ENCODE measurements at places on chromosomes 2 and 18. TPM values are rescaled to one million over a fixed set of nuclear protein-coding genes. Genes with fewer than 3 reads are reported as not detected.

CDK5R2 gene
- not detected for total RNA-seq

DNA sequence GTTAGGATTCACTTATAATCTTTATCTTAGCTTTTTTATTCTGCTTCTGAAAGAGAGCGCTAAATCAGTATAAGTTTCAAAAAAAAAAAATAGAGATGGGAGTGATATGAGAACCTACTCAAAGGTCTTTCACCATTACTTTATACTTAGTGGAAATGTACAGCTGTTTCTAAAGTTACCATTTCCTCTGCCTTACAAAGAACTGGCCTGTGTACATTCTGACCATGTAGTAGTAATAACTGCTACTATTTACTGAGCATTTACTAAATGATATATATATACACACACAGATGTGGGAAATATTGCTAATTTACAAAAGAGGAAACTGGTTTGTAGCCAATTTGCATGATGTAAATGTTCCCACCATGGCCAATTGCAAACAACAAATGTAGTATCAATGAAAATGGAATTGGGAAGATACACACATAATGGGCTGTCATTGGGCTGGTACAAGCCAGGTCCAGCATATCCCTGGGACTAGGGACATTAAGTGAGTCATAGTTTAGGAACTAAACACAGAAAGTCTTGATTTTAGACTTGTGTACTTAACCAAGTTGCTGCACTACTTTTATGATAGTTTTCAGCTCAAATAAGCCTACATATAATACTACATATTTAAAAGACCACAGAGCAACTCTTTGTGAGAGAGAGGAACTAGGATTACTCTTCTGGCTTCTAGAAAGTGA is 67.1 kb downstream of the DYNC1I2 start:
- H3K4me1 ChIP-seq = no peaks in the 10 kb centered on the region
- H3K27me3 ChIP-seq = no peaks in the 10 kb centered on the region
- DNase-seq = no peak
- peaks cover 25% of the 10 kb centered on the region for H3K36me3 ChIP-seq

- no peaks in the 10 kb centered on the region for H3K36me3 ChIP-seq
- no peaks in the 10 kb centered on the region for H3K27me3 ChIP-seq
- H3K4me3 ChIP-seq = no peak overlapping the region
These were observed 61.6 kb downstream of the MYT1L start for GRCh38 chr2:2269426-2269825.

DNA sequence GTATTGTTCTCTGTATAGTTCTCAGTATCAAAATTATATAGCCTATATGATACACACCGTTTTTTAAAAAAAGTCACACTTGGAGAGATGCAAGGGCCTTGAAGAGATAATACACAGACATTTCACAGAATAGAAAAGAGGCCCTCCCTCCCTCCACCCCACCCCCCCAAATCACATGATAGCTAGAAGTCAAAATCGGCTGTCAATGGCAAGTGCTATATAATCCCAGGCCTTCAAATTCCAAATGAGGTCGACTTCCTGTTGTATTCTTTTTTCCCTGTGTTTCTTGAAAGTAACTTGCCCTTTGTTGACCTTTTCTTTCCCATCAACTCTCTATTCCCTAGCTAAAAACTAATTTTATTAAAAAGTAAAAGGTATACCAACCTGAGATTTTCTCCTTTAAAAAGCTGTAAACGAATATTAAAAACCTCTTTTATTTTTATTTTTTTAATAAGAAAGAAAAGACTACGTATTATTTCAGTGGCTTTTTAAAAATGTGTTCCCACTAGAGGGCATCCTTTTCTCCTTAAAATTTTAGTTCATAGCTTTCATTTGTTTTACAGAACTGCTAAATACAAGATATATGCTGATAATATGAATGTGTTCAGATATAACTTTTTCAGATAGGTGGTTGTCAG is 46.6 kb downstream of the KCMF1 start:
- no peaks in the 10 kb centered on the region for H3K27me3 ChIP-seq
- H3K36me3 ChIP-seq = no peaks in the 10 kb centered on the region
- H3K27ac ChIP-seq = peak overlapping the region; percentile 4
- no peak for DNase-seq
- no peak overlapping the region for H3K4me3 ChIP-seq

ABCG8 gene
- not detected for total RNA-seq

DNA sequence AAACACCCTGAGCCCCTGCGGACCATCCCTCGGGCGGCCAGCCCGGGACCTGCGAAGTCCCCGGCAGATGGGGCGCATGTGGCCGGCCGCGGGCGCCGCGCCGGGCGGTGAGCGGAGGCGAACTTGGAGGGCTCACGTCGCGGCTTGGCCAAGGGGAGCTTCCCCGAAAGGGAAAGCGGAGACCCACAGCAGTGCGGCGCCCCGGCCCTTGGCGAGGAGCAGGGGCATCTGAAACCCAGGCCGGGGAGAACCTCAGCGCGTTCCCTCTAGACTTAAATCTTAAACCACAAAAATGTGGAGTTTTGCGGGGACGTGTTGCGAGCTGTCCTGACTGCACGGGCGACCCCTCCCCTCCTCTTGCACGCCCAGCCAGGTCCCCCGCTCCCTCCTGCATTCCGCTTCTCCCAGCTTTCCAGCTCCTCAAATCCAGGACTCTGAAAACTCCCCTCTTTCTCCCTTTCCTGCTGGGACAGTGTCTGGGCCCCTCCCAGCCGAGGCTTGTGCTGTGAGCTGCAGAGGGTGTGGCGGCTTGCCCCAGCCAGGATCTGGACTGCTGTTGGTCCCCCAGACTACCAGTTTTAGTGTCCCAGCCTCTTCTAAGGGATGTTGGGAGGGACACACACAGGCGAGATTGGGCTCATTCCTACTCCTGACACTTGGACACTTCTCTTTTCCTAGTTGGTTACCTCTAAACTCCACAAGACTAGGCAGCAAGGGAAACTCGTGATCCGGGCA is 1.3 kb downstream of the FMNL2 start:
- peaks cover 17% of the 10 kb centered on the region for H3K4me1 ChIP-seq
- H3K4me3 ChIP-seq = no peak overlapping the region
- H3K27ac ChIP-seq = no peak overlapping the region
- peaks cover 25% of the 10 kb centered on the region for H3K27me3 ChIP-seq

DNA sequence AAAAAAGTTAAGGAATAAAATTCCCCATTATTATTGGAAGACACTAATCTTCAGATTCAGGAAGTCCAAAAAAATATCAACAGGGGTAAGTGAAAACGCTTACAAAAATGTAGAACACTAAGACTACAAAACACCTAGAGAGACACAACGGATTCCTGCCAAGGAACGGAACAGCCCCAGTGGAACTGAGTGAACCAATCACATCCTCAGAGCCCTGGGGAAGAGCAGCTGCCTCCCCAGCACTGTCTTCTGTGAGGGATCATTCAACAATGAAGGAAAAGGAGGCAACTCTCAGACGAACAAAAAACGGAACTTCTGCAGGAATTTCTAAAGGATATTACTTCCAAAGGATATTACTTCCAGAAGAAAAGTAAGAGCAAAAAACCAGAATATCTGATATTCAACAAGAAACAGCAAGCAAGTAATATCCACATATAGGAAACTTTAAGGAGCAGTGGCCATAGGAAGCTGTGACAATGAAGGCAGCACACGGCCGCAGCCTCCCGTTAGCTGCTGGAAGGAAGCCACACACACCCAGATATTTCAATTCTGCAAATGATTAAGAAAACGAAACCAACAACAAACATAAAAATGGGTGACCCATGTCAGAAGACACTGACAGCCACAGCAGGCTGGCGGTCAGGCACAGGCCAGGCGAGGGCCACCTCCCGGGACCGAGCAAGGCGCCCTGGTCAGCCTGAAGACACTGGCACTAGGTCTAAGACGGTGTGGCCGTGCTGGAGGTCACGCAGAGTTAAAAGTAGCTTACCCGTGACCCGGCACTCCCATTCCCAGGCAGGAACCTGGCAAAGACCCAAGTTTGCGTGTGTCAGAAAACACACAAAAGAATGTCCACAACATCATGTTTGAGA is 81.8 kb downstream of the HDAC4 start:
- H3K36me3 ChIP-seq = peaks cover 4% of the 10 kb centered on the region
- H3K27ac ChIP-seq = peak overlapping the region; percentile 79
- H3K27me3 ChIP-seq = no peaks in the 10 kb centered on the region
- peak; percentile 51 for DNase-seq
- H3K4me1 ChIP-seq = peaks cover 27% of the 10 kb centered on the region

GRCh38 chr2:52500561-52500960 is 1267.0 kb upstream of the CHAC2 start:
- no peak for DNase-seq
- H3K27me3 ChIP-seq = no peaks in the 10 kb centered on the region
- H3K27ac ChIP-seq = no peak overlapping the region
- no peak overlapping the region for H3K4me3 ChIP-seq
- H3K36me3 ChIP-seq = no peaks in the 10 kb centered on the region
- H3K4me1 ChIP-seq = no peaks in the 10 kb centered on the region

GRCh38 chr18:33853187-33853586 is 275.2 kb downstream of the ASXL3 start:
- no peaks in the 10 kb centered on the region for H3K4me1 ChIP-seq
- no peak for DNase-seq
- no peak overlapping the region for H3K27ac ChIP-seq
- H3K36me3 ChIP-seq = no peaks in the 10 kb centered on the region
- no peaks in the 10 kb centered on the region for H3K27me3 ChIP-seq

- no peak for DNase-seq
- peaks cover 3% of the 10 kb centered on the region for H3K36me3 ChIP-seq
- no peak overlapping the region for H3K27ac ChIP-seq
- no peak overlapping the region for H3K4me3 ChIP-seq
- H3K4me1 ChIP-seq = peaks cover 22% of the 10 kb centered on the region
These were observed 3.5 kb downstream of the CTDP1 start for GRCh38 chr18:79682894-79683625.

DNA sequence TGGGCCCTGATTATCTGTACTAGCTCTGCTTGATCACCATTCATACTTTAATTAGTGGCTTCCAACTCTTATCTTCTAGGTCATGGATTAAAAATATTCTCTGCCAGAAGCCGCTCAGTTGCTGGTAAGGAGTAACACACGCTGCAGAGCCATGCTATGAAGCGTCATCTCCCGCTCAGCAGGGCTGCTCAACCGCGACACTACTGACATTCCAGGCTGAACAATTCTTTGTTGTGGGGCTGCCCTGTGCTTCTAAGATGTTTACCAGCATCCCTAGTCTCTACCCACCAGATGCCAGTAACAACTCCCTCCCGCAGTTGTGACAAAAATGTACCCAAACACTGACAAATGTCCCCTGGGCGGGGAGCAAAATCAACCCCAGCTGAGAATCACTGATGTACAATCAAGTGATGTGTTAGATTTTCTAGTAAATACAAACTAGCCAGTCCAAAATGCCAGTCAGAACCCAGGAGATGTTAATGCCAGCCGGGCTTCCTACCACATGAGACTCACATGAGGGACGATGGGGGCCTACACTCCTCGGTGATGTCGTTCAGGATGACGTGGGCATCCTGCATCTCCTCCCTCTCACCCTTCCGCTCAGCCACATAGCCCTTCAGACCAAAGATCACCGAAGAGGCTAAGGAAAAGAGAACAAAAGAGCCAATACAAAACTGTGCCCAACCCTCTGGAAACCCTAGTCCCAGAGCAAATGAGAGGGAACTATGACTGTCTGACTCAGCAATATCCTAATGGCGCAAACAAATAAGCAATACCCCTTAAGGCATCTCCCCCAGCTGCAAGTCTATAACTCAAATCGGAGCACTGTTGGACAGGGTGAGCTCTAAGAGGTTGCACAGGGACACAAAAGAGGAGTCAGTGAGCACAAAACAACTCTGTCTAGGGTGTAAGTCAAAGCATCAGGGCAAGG is 15.6 kb downstream of the ILKAP start:
- DNase-seq = no peak
- no peaks in the 10 kb centered on the region for H3K4me1 ChIP-seq
- H3K4me3 ChIP-seq = no peak overlapping the region
- H3K36me3 ChIP-seq = peaks cover 81% of the 10 kb centered on the region
- no peaks in the 10 kb centered on the region for H3K27me3 ChIP-seq

- H3K27ac ChIP-seq = no peak overlapping the region
- no peaks in the 10 kb centered on the region for H3K27me3 ChIP-seq
- DNase-seq = no peak
- H3K36me3 ChIP-seq = no peaks in the 10 kb centered on the region
These were observed 3.6 kb downstream of the SOX11 start for GRCh38 chr2:5695654-5696403.

TDRD15 gene
- 0.07 TPM for total RNA-seq

INO80C gene
- total RNA-seq = 42.1 TPM

DNA sequence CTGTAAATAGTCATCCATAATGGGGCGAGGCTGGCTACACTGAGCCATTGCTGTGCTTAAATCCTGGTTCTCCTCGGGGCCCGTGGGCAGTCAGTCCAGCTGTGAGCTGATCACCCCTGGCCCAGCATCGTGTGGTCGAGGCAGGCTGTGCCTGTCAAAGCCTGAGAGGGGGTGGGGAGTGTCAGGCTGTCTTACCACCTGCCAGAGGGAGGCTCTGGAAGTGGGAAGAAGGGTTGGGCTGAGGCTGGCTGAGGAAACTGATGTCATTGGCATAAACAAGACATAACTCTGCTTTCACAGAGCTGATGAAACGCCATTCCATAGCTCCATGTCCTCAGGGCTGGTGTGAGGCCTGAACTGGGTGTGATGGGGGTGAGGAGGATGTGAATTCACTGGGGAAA is 49.7 kb downstream of the KLHL29 start:
- H3K36me3 ChIP-seq = no peaks in the 10 kb centered on the region
- no peaks in the 10 kb centered on the region for H3K4me1 ChIP-seq
- no peak for DNase-seq

GRCh38 chr18:80244956-80245730 is 2.2 kb downstream of the PARD6G start:
- H3K4me3 ChIP-seq = no peak overlapping the region
- no peaks in the 10 kb centered on the region for H3K4me1 ChIP-seq
- no peak overlapping the region for H3K27ac ChIP-seq
- H3K36me3 ChIP-seq = no peaks in the 10 kb centered on the region
- peaks cover 29% of the 10 kb centered on the region for H3K27me3 ChIP-seq
- DNase-seq = no peak

DNA sequence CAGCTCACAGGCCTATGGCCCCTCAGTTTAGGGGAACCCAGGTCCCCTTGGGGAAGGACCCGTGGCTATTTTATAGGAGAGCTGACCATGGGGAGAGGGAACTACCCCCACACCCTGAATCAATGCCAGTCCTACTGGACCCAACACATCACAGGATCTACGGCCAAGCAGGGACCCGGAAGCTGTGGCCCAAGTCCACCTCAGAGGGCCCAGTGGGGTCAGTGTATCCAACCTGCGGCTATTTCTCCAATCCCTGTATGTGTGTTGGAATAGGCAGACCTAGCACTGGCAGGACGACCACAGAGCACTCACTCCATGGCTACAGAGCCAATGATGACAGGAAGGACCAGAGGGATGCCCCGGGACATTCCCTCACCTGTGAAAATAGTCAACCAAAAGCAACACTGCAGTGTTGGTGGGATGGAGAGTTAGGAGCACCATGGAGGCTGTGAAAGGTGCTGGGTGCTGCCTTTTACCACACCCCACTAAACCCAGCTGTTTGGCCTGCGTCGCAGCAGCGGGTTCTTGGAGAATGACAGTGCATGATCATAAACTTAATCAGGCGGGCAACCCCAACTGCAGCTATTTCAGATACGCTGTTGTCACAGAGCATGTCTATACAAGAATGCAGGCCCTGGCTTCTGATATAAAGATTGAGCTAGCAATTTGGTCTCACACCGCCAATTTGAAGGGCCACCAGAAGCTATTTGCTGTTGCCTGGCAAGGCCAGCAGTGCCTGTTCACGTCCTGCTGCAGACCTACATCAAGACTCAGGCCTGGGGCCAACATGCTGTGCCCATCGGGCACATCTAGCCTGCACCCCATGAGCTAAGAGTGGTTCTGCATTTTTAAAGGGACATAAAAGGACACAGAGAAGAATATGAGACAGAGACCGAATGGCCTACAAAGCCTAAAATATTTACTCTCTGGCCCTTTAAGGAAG is 110.4 kb downstream of the EIPR1 start:
- H3K4me3 ChIP-seq = no peak overlapping the region
- no peaks in the 10 kb centered on the region for H3K4me1 ChIP-seq

BOLL gene
- 0.11 TPM for total RNA-seq

DNAJC10 gene
- total RNA-seq = 75.3 TPM
